Activated CD4-positive, alpha-beta T cell treated with anti-CD3 and anti-CD28 coated beads for 4 hours (primary cell): ENCODE measurements at places on chromosomes 12 and 14.

DNA sequence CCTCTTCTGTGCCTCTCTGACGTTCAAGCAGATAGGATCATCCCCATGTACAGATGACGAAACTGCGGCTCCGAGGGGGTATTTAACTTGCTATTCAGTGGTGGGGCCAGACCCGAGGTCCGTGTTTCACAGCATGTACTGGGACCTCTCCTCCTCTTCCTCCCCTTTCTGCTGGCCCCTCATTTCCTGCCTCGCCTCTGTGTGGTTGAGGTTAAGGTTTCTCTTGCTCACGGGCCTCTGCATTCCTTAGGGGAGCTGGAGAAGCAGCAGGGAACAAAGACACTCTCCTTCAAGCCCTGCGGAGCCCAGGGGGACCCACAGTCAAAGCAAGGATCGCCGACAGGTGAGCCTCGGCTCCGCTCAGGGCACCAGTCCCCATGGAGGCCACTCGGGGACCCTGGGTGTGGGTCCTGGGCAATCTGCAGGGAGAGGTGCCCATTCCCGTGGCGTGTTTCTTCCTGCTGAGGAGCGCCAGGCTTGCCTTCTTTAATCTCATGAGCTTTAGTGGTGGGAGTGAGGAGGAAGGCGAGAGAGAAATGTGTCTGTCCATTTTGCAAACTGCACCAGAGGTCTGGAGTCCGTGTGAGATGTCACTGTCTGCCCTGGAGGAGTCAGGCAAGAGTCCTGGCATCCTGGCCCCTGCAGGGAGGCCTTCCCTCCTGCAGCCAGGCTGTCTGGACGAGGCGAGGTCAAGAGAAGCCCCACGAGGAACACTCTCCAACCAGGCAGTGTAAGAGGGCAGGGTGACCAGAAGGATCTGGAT lies 45.0 kb downstream of the SLC6A12 start:
- no peak for DNase-seq

- no peak for DNase-seq
Observed at GRCh38 chr14:74616507-74616906, 4.5 kb upstream of the LTBP2 start.

DNA sequence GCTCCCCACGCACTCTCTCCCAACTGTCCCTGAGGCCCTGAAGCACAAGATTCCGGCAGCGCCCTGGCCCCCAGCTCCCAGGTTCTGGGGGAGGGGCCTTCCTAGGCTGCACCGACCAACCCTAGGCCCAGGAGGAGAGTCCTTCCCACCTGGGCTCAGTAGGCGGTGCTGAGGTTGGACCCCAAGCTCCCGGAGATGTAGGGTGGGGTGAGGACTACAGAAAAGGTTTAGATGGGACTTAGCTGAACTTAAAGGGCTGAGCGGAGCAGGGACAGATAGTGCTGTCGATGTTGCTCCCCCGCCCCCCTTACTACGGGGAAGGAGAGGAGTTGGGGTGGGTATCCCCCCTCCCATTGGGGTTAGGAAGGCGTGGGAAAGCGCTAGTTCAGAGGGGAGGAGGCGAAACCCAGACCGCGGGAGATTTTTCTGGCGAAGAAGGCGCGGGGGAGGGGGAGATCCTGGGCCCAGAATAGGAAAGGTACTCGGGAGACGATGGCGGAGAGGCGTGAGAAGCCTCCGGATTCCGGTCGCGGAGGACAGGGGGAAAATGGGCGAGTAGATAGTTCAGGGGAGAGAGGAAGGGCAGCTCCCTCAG lies 4.2 kb upstream of the BAZ2A start:
- DNase-seq, result peak; percentile 31

DNA sequence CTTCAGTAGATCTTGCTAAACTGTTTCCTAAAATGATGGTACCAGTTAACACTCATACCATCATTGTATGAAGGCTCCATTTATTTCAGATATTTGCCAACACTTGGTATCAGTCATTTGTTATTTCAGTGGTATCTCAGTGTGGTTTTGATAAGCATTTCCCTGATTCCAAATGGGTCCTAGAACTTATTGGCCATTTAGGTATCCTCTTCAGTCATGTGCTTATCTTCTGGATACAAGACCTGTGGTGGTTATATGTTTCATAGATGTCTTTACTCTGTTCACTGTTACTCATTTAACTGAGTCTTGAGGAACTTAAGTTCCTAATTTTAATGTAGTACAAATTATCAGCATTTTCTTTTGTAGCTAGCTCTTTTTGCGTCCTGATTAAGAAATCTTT lies 13.5 kb downstream of the SINHCAF start:
- no peak for DNase-seq

DNA sequence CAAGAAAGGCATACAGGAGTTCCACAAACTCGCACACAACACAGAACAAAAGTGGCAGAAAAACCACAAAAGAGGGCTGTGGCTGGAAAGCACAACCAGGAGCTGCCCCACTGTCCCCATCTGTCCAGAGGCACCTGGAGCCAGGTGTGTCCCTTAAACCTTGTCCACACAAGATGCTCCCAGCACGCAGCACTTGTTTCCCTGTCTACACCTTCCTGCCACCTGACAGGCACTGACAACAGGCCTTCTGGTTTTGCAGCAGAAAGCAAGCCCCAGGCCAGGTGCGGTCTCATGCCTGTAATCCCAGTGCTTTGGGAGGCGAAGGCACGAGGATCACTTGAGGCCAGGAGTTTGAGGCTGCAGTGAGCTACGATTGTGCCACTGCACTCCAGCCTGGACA lies 3.6 kb downstream of the BTBD6 start:
- DNase-seq, result no peak

DNA sequence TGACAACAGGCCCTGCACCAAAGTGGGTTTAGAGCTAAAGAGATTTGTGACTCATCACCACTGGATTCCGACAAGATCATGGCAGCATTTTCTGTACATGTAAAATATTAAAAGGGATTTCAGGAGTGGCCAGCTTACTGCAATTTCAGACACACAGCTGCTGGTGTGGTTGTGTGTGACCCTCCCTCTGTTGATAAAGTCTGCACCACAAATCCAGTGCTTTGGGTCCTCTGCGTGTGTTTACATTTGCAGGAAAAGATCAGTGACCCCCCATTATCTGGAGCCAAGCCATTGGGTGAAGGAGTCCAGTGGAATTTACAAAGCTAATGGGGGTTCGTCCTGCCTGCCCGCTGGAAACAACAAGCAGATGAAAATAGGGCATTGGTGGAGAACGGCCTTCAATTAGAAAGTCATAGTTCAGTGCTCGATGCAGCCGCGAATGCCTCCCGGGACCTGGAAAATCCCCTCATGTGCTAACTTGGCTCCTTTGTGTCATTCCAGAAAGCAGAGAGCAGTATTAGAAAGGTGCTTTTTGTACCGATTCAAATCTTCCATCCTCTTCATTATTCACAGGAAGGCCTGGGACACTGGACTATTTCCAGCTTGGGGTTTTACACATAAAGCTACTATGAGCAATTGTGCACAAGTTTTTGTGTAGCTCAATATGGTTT lies 188.5 kb upstream of the TMEM132C start:
- DNase-seq, result no peak

- DNase-seq, result no peak
Observed at GRCh38 chr14:50312734-50313054, 570 bp downstream of the DMAC2L start.

DNA sequence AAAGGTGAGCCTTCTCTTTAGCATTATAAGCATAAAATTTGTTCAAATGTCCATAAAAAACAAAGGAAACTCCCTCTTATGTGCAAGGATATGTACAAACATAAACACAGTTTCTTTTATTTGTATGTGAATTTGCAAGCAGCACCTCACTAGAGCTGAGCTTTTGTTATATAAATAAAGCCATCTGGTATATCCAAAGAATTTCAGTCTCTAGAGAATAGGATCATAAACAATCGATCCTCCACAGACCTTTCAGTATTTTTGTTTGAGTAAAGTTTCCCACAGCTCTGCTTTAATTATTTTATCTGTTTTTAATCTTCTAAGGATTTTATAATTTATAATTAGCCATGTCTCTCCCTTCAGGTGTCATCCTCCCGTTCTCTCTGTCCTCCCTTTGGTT lies 89.2 kb downstream of the OTOGL start:
- no peak for DNase-seq

DNA sequence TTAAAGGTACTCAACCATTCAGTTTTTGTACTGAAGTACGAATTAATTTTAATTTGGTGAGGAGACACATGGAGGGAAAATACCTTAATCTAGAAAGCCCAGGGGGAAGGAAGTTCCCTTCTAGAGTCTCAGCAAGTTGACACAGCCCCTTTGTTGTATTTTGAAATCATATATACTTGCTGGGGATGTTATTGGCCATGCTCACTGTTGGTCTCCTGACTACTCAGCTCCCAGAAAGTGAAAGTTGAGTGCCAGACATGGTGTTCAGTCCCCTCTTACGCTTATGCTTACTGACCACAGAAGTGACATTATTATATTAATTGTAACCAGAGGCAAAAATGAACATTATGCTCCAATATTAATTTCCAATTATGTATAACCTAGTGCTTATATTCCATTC lies 28.1 kb downstream of the ARF6 start:
- DNase-seq, result no peak

DNA sequence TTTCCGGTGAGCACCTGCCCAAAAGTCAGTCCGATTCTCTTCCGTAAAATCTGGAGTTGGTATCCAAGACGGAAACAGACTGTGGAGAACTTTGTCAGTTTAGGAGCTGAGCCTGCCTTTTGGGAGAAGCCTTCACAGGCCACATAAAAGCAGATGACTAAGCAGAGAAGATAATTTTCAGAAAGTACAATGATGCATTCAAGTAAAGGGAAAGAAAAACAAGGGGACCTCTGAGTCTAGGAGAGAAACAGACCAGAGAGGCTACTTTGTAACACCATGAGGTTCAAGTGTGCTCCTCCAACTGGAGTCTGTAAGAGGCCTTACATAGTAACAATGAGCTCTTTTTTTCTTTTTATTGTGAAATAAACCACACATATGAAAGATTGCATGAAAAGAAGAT lies 21.1 kb downstream of the TMED8 start:
- no peak for DNase-seq

- no peak for DNase-seq
Observed at GRCh38 chr12:88299567-88300101, 157.5 kb downstream of the TMTC3 start.

GRCh38 chr12:2009623-2010022 lies 5.4 kb upstream of the DCP1B start:
- no peak for DNase-seq

- peak; percentile 69 for DNase-seq
Observed at GRCh38 chr14:69129264-69129880, 23.5 kb downstream of the DCAF5 start.
